ENCODE measurements at places on chromosomes 1 and 21.

GRCh38 chr1:157249739-157250138 is 111.5 kb upstream of the ETV3 start:
- ATAC-seq, result peak; percentile 40

GRCh38 chr1:182595641-182596240 is 6.7 kb upstream of the RNASEL start:
- no peak for ATAC-seq

DNA sequence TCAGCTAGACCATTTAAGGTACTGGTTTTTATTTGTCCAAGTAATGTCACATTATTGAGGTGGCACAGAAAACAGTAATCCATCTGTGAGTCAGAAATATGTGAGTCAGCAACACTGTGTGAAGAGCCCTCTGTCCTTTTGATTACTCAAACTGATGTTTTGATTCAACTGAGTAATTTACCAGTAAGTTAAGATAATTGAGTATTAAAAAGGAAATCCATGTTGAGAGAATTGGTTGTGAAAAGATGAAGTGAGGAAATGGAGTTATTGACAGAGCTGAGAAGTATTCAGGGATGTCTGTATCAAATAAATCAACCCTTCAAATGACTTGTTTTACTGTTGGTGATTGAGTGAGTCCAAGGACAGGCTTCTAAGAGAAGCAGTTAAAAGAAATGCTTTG is 302.7 kb upstream of the SGIP1 start:
- no peak for ATAC-seq

GRCh38 chr1:44014365-44015104 is 16.7 kb downstream of the SLC6A9 start:
- no peak for ATAC-seq

GRCh38 chr21:37101384-37101783 is 28.3 kb downstream of the TTC3 start:
- ATAC-seq, result no peak

Data from stimulated activated memory B cell treated with anti-CD40 and anti-IgM and Interleukin-4, amounts not matched to agents 10 μg/mL and 1 μg/mL and 100 μg/mL, for 72 hours (primary cell).